ENCODE measurements at places on chromosomes 5 and 9.

GRCh38 chr9:32665101-32665500 lies 29.6 kb upstream of the TAF1L start:
- DNase-seq = peak; percentile 35

DNA sequence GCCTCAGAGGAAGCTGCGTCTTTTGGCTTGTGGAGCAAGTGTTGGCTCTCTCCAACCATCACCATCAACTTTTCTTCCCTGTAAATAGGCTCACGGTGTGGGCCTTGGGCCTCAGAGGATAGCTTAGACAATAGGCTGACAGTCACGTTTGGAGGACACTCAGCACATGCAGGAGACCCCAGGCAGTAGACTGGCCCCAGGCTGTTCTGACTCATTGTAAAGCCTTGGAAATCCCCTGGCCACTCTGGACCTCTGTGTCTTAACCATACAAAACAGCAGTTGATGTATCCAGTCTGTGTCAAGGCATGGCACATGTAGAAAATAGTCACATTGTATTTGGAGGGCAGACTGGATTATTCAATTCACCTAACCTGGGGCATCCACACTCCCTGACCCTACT lies 18.6 kb downstream of the CD74 start:
- DNase-seq = peak; percentile 58

GRCh38 chr9:93955981-93956784 lies 1.0 kb upstream of the BARX1 start:
- DNase-seq = no peak

DNA sequence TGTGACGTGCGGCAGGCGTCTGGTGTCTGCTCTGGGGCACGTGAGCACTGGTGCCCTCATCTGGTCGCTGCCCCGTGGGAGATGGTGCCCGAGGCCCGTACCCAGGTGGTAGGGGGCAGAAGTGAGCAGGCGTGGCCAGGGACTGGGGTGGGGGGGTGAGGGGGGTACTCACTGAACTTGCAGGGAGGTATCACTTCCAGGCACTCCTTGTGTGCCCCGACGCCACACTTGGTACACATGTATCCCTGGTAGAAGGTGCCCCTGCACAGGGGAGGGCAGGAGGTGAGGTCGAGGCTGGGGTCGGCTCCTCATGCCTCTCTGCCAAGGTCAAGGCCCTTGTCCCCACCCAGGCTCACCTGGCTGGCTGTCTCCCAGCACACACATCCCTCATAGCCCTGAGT lies 45.2 kb upstream of the SARDH start:
- DNase-seq = no peak
